ENCODE measurements at places on chromosomes 1 and 21.

GRCh38 chr21:41955516-41955915, 1.7 kb upstream of the C2CD2 start:
- no peak overlapping the region for H3K27ac ChIP-seq
- H3K4me1 ChIP-seq, result peaks cover 9% of the 10 kb centered on the region
- H3K4me3 ChIP-seq, result no peak overlapping the region
- no peak for DNase-seq
- H3K27me3 ChIP-seq, result peaks cover 4% of the 10 kb centered on the region

DNA sequence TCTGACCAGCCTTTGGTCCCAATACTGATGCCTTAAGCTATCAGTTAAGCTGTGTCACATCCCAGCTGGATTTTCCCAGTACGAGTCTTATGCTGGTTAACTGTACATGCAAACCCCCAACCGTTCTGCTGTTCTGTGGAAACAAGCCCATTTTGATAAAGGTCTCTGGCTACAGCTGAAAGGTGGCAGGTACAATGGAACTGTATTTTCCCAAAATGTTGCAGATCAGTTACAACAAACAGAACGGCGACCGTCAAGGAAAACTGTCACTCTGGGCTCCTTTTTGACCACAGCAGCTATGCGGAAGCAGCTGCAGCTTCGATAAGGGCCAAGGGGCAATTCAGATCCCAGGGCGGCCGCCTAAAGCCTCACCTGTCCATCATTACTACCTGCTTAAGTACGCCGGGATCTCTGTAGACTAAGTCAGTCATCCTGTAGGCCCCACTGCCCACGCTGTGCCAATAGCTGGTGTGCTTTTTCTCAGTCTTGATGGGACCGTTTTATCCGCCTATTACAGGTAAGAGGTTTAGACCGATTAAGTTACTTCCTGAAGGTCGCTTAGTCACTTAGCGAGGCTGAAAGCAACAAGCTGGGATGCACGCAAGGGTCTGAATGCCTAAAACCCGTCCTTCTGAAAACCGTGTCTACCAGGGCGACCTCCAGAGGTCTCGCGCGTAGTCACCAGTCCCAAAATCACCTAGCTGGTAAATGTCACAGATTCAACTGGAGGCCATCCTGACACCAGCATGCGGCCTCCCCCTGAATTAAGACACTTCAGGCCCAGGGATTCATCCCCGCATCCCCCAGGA, 11.1 kb upstream of the RAB42 start:
- no peaks in the 10 kb centered on the region for H3K4me1 ChIP-seq
- no peaks in the 10 kb centered on the region for H3K27me3 ChIP-seq
- no peak overlapping the region for H3K27ac ChIP-seq
- no peak for DNase-seq
- peak overlapping the region; percentile 92 for H3K4me3 ChIP-seq
- H3K36me3 ChIP-seq, result peaks cover 28% of the 10 kb centered on the region

- no peaks in the 10 kb centered on the region for H3K36me3 ChIP-seq
- DNase-seq, result no peak
- H3K4me3 ChIP-seq, result no peak overlapping the region
- H3K4me1 ChIP-seq, result no peaks in the 10 kb centered on the region
- no peak overlapping the region for H3K27ac ChIP-seq
These were observed 27.5 kb downstream of the LRRC8C start for GRCh38 chr1:89660224-89661061.

GRCh38 chr1:231184891-231185290, 23.0 kb downstream of the TRIM67 start:
- DNase-seq, result no peak
- H3K27ac ChIP-seq, result no peak overlapping the region
- H3K4me1 ChIP-seq, result no peaks in the 10 kb centered on the region
- H3K36me3 ChIP-seq, result no peaks in the 10 kb centered on the region
- no peaks in the 10 kb centered on the region for H3K27me3 ChIP-seq

DNA sequence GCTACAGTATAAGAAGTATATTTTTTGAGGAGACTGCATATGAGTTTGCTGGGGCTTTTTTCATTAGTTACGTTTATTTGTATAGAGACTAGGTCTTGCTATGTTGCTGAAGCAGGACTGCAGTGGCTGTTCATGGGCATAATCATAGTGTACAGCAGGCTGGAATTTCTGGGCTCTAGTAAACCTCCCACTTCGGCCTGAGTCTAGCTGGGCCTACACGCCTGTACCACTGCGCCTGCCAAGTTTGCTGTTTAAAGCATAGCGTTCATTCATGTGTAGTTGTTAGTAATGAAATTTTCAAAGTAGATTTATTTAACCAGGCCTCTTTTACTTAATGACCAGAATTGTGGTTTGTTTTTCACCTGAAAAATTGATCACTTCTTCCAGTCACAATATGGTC, 33.8 kb downstream of the HS2ST1 start:
- peaks cover 1% of the 10 kb centered on the region for H3K4me1 ChIP-seq
- no peak for DNase-seq
- no peaks in the 10 kb centered on the region for H3K27me3 ChIP-seq
- no peak overlapping the region for H3K27ac ChIP-seq
- no peak overlapping the region for H3K4me3 ChIP-seq

- no peak overlapping the region for H3K27ac ChIP-seq
- no peaks in the 10 kb centered on the region for H3K36me3 ChIP-seq
- no peak for DNase-seq
- peaks cover 4% of the 10 kb centered on the region for H3K4me1 ChIP-seq
- H3K27me3 ChIP-seq, result no peaks in the 10 kb centered on the region
- no peak overlapping the region for H3K4me3 ChIP-seq
These were observed 55.2 kb downstream of the CD247 start for GRCh38 chr1:167463080-167463479.
